ENCODE measurements at places on chromosomes 3 and 15. TPM values are rescaled to one million over a fixed set of nuclear protein-coding genes. Genes with fewer than 3 reads are reported as not detected.

- no peak for DNase-seq
These were observed 170.6 kb upstream of the TSC22D2 start for GRCh38 chr3:150237490-150237889.

DNA sequence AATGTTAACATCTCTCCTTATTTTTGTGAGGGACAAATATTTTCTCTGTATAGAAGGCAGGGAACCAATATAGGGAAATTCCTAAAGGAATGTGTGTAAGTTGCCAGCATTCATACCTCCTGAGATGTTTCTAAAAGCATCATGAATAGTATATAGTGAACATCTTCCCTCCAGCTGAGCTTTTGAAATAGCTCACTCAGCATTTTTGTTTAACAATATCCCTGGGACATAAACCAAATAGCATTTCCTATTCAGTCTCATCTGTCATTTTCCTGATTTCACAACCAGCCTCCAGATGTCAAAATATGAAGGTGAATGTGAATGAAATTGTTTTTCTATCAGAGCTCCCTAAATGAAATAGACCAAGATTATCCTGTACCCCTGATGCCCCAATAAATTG lies 137.2 kb downstream of the PPM1L start:
- DNase-seq: no peak

NSUN3 gene
- total RNA-seq: 12.1 TPM

SLC26A6 gene
- 11.7 TPM for total RNA-seq

DNAH12 gene
- 0.05 TPM for total RNA-seq

- DNase-seq: no peak
These were observed 146.9 kb upstream of the RARB start for GRCh38 chr3:25281041-25281731.

DNA sequence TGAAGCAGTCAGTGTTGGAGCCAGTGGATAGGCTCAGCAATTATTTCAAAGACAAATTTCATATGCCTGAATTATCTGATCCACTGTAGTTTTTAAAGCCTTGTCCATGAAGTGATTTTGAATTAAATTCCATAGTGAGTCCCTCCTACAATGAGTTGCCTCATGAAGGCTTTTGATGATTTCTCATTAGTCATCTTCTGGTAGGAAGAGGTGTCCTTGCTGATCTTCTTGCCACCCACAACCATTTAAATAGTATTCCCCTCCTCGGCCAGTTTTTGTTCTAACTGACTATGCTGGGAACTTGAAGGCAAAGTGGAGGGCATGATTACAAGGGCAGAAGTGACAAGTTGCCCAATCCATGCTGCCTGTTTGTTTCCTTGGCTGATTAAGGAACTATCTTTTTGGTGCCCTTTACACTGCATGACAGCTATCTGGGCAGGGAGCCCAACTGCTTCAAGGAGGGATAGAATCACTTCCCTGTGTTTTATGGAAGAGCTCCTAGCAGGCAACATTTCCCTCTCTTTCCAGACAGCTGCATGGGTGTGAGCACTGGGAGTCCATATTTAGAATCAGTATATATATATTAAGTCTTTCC lies 617.5 kb downstream of the ZPLD1 start:
- peak; percentile 84 for DNase-seq

FSIP1 gene
- total RNA-seq: 1.00 TPM

- no peak for DNase-seq
These were observed 2.2 kb downstream of the STARD9 start for GRCh38 chr15:42577514-42578031.

ARHGAP31 gene
- total RNA-seq: 26.9 TPM

DNA sequence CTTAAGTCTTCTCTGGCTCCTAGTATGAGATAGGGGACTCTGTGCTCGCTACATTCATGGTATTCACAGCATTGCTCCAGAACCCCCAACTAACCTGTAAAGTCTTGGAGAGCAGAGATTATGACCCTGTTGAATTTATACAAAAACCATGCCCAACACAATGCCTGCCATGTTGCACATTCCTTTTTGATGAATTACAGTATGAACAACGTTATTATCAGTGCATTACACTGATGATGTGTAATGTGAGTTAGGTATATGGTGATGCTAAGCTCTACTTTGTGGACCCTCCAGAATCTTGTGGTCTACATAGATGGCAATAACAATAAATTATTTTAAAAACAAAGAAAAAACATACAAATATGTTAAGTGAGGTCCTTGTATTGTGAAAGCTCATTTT lies 64.3 kb downstream of the EOMES start:
- DNase-seq: no peak

- no peak for DNase-seq
These were observed 130.9 kb downstream of the PGPEP1L start for GRCh38 chr15:98876451-98877369.

STRIT1 gene
- not detected for total RNA-seq

- no peak for DNase-seq
These were observed 260.0 kb upstream of the THBS1 start for GRCh38 chr15:39320886-39321285.

DNA sequence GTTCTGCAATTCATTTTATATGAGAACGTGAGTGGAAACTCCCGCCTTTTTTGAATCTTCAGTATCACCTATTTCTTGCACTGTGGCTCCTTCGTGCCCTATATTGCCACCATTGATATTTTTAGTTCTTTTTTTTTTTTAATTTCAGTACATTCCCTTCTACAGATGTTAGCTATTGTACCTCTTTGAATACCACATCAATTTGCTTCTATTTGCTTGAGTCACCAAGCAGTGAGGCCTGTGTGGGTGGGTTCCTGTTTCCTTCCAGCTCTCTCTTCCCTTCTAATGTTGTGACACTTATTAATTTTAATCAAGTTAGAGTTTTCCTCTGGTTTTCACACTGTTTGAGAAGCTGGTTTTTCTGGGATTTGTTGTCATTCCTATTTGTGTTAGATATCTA lies 8.7 kb downstream of the HACD2 start:
- DNase-seq: no peak

- no peak for DNase-seq
These were observed 36.7 kb downstream of the CMTM7 start for GRCh38 chr3:32428092-32429068.

ADGRG7 gene
- not detected for total RNA-seq

GRCh38 chr3:150770681-150771080 lies 7.7 kb upstream of the SIAH2 start:
- DNase-seq: no peak

GRCh38 chr15:37093480-37094332 lies 6.6 kb downstream of the MEIS2 start:
- DNase-seq: no peak

DPP8 gene
- 35.6 TPM for total RNA-seq

BNIP2 gene
- 110 TPM for total RNA-seq

GRCh38 chr15:65896236-65896635 lies 26.9 kb downstream of the RAB11A start:
- no peak for DNase-seq

DNA sequence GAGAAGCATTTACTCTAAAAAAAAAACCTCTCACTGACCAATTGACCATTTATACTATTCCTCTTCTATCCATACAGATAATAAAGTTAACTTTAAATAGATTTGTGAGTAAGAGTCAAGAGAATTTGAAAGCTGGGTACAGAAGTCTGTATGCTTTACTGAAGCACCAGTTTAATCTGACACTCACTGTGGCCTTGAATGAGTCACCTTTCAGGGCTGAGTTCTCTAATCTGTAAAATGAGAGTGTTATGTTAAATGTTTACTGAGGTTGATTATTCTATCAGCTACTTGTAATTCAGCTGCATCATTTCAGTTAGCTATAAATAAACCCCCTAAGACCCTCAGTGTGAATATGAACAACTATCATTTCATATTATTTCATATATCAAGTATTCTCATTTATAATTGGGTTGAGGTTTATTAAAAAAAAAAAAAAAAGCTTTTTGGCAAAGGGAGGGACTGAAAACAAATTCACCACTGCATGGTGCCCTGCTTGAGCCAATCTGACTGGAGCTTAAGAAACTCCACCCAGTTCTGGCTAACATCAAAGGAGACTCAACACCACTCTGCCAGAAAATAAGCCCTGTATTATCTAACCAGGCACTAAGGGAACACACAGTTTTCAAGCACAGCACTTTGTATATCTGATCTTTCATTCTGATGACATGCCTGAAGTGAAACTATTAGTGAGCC lies 2.8 kb downstream of the MAP4 start:
- DNase-seq: no peak

DNA sequence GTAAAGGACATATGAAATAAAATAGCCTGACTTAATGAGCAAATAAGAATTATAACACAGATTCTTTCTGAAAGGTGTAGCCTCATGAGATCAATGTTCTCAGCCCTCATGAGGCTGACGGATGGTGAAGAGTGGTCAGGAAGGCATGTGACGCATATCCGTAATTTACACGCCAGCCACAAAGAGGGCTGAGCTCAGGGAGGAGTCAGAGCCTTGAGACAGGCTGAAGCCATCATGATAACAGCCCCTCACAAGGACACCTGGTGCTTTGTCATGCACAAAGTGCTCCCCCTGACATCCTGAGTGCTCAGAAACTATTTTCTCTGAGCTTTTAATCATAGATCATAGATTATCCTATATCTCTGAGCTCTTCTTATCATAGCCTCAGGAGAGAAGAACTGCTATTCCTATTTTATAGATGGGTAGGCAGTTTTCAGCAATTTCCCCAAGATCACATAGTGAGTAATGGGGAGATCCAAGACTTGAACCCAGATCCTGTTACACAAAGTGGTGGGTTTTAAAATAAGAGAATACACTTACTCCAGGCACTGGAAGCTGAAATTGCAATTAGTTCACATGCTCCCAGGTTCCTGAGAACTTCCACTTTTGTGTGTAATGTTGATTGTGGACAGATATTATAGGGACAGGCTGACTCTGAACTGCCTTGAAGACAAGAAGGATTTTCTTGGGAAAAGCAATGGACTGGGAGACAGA lies 267.1 kb downstream of the RPLP1 start:
- DNase-seq: no peak

C3orf22 gene
- not detected for total RNA-seq

DNA sequence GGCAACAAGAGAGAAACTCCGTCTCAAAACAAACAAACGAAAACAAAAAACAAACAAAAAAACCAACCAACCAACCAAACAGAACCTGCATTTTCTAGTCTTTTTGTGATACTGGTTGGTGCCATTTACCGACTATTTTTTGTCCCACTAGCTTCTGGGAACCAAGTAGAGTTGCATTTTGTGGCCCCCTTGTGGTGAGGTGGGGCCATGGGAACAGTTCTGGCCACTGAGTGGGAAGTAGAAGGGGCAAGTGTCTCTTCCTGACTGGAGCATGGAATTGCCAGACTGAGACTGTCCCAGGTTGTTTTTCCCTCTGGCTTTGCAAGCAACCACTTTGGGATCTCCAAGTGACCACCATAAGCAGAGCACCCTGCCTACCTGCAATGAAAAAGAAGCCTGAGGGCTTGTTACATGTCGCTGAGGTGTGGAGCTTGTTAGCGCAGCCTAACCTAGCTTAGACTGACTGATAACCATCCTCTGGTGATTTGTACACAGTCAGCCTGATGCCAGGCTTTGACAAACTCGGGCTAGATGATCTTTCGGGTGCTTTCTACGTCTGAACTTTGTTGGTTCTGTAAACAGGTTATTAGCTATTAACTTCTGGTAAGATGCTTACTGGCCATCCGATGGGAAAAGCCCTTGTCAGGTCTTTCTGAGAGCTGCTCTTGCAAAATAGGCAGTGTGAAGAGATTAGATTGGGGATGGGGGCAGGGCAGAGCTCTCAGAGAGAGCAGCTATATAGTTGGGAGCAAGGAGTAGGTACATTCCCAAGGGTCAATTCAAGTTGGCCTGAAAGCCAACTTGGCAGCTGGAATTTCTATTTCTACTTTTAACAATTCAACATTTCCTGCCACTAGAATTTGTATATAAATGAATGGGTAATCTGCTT lies 172.2 kb downstream of the SSR3 start:
- no peak for DNase-seq

DNA sequence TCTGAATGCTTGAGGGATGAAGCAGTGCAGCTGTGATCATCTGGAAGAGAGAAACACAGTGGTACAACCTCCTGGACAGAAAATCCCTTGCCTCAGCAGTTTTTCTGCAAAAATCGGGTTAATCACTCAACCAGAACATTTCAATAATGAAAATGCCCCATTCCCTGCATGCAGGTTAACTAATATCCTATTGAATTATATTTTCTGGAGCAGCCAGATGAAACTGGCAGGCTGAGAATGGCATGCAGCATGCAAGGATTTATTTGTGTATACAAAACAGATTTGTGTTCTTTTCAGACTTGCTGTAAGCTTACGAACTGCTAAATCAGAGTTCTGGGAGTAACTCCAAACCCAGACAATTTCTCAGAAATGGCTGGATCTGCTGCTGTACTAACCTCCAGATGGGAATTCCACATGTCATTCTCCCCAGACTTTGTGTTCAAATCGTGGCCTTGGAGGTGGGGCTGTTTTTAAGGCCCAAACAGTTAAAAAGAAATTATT lies 39.1 kb downstream of the SLC9A9 start:
- DNase-seq: no peak

GRCh38 chr3:36221975-36222374 lies 158.3 kb upstream of the STAC start:
- DNase-seq: no peak

MOBP gene
- total RNA-seq: not detected

DNA sequence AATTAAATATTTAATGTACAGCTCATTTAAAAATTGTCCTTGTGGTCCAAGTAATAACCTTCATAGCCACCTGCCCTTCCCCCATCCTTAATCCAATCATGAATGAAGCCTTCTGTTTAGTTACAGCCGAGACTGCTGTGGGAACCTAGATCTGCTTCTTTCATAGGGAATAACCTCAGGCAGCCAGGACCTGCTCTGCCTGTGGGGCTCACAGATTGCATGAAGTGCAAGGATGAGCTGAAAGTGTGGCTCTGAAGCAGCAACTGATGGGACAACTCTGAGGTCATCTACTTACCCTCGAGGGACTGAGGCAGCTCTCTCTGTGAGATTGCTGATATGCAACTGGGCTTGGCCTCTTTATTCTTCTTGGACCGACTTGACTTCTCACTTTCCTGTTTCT lies 169.8 kb downstream of the POTEB3 start:
- DNase-seq: no peak

MYZAP gene
- 6.2 TPM for total RNA-seq

GRCh38 chr15:41631880-41632470 lies 28.2 kb upstream of the MGA start:
- no peak for DNase-seq

GPR27 gene
- 6.5 TPM for total RNA-seq
